ENCODE measurements at places on chromosomes 7 and 10.
A peak's percentile ranks its signal among the peaks of the same experiment; 100 is the strongest.

- DNase-seq: no peak
Measured at GRCh38 chr10:128915630-128916029, 551.4 kb upstream of the MGMT start.

GRCh38 chr7:1811850-1812508, 141.9 kb downstream of the ELFN1 start:
- no peak for DNase-seq

- DNase-seq: no peak
Measured at GRCh38 chr7:673681-674453, 52.6 kb upstream of the DNAAF5 start.

DNA sequence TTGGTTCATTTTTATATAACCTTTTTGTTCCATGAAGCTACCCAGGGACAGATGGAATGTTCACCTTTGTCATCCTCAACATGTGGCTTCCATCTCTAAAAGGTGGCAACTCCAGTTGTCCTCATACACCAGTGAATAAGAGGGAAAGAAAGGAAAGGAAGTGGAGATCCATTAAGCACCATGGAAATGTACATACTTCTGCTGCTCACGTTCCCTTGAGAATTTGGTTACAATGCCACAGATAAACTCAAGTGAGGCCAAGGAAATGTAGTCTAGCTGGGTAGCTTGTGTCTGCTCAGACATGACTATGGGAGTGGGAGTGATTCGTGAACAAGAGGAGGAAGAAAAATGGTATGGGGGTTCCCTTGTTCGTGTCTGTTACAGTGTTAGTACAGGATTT, 237.1 kb upstream of the FAM3C start:
- peak; percentile 6 for DNase-seq

- peak; percentile 78 for DNase-seq
Measured at GRCh38 chr7:37924491-37925041, 4.1 kb downstream of the EPDR1 start.

DNA sequence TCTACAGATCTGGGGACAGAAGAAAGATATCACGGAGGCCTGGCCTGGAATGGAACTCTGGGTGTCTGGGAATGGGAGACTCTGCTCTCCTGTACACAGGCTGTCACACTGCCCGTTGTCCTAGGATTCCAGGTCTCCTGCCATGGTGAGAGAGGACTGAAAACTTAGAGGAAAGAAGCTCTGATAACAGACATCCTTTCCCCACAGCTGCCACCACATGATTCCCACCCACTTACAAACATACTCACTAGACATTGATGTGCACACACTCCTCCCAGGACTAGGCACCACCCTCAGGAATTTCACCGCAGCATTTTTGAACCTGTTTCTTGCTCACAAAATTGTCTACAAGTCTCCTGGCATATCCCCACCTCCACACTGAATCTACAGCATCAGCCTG, 5.7 kb downstream of the ZNF92 start:
- peak; percentile 37 for DNase-seq

- peak; percentile 16 for DNase-seq
Measured at GRCh38 chr10:65628493-65629139, 1297.2 kb upstream of the LRRTM3 start.

- DNase-seq: no peak
Measured at GRCh38 chr10:4249841-4250586, 465.0 kb upstream of the KLF6 start.
